ENCODE measurements at places on chromosomes 12 and 14.

- no peak for DNase-seq
Observed at GRCh38 chr12:94750864-94751263, 100.5 kb upstream of the TMCC3 start.

GRCh38 chr12:102567031-102567985, 86.9 kb upstream of the IGF1 start:
- no peak for DNase-seq

GRCh38 chr14:39423793-39424192, 8.4 kb downstream of the FBXO33 start:
- DNase-seq = no peak

GRCh38 chr12:131942671-131943070, 7.1 kb upstream of the EP400 start:
- DNase-seq = no peak

Measured in NCI-H446 treated with DMSO at 0.1 percent for 48 hours (cell line).